ENCODE measurements at places on chromosomes 4 and X.

GRCh38 chr4:16707874-16708273 is 190.6 kb downstream of the LDB2 start:
- DNase-seq = no peak

GRCh38 chr4:113657586-113658233 is 103.8 kb downstream of the CAMK2D start:
- DNase-seq = no peak

- DNase-seq = no peak
These were observed 20.2 kb upstream of the RASGEF1B start for GRCh38 chr4:81491943-81492342.

DNA sequence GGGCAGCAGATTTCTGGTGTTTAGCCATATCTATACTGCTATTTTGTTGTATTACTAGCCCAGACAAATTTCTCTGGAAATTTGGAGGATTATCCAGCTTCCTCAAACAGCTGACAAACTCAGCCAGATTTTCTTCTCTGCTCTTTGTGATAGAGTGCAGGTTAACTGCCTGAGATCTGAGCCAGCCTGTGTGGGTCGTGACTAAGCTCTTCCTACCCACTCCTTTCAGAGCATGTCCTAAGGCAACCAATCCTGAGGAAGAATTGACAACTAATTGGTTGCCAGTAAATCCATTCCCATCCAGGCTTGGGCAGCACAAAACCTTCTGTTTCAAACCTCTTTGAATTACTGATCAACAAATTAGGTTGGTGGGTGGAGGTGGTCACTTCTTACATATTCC is 2.5 kb upstream of the GABRA2 start:
- no peak for DNase-seq

DNA sequence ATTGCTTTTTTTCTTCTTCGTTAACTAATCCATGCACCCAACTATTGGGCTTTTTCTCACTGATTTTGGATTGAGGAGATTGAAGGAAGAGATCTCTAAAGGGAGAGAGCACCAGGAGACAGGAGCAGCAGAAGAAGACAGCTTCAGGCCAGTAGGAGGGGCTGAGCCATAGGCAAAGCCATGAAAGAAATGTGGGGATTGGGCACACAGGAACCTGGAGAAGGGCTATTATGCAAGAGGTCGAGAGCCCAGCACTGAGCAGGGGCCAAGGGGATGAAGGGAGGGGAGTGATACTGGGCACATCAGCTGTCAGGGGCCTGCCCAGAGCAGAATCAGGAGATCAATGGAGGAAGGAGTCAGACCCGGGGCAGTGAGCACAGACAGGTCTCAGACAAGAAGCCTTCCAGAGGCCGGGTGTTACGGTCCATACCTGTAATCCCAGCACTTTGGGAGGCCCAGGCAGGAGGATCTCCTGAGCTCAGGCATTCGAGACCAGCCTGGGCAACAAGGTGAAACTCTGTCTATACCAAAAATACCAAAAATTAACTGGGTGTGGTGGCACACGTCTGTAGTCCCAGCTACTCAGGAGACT is 140.9 kb downstream of the BCOR start:
- no peak for DNase-seq

- no peak for DNase-seq
These were observed 2.7 kb downstream of the GEMIN8 start for GRCh38 chrX:14027036-14027435.

DNA sequence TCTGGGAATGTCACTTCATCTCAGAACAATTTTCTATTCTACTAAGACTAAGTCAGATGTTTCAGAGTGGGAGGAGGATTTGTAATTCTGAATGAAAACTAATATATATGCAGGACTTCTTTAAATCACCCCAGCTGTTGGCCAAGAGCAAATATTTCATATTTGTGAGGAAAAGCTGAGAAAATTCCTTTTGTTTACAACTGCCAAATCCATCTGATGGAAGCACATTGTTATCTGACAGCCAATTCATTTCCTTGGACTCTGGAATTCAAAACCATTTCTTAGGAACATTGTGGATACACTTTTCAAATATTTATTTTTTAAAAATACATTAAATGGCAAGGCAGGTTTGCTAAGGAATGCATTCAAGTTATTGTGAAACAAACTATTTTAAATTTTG is 8.0 kb downstream of the SLIT2 start:
- DNase-seq = no peak

GRCh38 chrX:21870494-21870893 is 14.7 kb downstream of the YY2 start:
- DNase-seq = no peak

DNA sequence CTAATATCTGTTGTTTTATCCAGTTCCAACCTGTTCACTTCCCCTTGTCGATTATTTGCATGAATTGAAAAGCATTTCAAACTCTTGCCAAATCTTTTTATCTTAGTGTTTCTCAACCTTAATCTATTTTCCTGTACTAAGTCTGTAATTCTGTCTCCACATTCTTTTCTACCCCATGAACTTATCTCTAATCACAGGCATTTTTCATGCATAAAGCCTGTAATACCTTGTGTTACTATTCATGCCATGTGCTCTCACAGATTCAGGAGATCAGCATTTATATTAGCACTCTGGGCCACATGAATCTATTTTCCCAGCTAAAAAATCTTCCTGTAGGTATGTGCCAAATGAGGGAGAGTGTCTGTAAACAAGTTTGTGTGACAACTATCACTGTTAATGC is 1360.9 kb downstream of the STIM2 start:
- no peak for DNase-seq

GRCh38 chrX:54449929-54450328 is 9.7 kb downstream of the TSR2 start:
- DNase-seq = no peak

DNA sequence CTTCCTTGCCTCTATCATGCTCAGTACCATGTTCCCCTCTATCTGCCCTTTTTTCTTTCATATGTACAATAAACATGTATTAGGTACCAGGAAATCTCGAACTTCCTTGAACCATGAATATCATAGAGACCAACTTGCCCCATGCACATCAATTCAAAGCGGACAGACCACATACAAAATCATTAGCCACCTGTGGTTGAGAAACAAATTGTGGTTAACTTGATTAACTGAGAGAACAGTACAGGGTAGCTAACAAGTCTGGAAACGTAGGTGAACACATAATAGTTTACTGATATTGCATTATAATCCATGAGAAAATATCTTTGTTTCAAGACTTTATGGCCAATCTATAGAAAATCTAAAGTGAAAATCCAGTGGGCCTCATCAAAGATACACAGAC is 8.2 kb downstream of the CASP3 start:
- DNase-seq = no peak

DNA sequence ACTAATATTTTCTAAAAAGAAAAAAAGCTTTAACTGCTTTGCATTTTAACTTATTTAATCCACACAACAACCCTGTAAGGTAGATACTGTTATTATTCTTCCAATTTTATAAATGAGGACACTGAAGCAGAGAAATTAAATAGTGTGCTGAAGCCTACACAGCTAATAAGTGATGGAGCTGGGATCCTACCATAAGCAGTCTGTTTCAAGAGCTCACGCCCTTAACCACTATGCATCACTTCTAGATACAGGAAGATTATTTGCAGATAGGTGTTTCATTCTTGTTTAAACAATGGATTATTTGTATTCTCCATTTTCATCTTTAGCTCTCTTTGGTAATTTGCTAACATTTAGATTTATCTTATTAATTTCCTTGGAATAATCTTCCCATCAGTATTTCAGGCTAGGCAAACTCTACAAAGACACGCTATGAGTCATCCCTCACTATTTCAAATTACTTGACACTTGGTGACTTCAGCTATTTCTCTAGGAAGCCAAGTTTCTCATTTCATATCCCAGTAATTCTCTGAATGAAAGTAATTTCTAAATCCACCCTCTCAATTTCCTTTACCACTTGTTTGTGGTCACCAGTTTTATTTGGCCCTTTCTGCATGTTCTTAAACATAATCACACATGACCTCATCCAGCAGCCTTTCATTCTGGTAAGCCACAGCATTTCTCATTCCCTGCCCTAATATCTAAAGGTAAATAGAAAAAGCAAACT is 67.3 kb downstream of the ASB9 start:
- no peak for DNase-seq

DNA sequence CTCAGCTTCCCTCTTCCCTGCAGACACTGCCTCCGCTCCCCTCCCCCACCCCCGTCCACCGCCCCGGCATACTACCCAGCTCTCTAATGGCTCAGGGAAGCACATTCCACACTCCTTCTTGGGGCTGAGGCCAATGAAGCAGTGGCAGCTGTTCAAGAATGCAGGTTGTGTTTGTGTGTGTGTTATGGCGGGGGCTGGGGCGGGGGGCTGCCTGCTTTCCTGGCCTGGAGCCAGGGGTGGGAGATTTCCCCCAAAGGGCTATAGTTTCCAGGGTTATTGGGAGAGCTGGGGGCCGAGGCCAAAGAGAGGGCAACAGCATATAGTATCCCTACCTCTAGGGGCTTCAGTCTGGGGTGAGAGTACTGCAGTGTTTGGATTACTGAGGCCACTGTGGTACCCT is 149.4 kb downstream of the EFNB1 start:
- no peak for DNase-seq

DNA sequence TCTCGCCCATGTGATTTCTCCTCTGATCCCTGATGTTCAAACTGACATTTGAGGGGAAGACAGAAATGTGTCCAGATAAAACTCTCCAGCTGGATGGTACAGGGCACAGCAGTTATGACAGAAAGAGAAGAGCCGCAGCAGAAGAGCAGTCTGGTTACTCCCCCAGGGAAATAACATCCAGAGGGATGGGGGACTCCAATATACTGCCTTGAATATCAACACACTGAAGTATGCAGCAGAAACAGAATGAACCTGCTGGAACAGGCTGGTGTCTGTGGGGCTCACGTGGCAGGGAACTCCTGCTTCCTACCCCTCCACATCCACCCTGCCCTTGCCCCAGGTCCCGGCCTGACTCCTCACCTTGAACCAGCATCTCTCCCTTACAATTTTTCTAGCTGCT is 93.5 kb downstream of the MGST2 start:
- no peak for DNase-seq

DNA sequence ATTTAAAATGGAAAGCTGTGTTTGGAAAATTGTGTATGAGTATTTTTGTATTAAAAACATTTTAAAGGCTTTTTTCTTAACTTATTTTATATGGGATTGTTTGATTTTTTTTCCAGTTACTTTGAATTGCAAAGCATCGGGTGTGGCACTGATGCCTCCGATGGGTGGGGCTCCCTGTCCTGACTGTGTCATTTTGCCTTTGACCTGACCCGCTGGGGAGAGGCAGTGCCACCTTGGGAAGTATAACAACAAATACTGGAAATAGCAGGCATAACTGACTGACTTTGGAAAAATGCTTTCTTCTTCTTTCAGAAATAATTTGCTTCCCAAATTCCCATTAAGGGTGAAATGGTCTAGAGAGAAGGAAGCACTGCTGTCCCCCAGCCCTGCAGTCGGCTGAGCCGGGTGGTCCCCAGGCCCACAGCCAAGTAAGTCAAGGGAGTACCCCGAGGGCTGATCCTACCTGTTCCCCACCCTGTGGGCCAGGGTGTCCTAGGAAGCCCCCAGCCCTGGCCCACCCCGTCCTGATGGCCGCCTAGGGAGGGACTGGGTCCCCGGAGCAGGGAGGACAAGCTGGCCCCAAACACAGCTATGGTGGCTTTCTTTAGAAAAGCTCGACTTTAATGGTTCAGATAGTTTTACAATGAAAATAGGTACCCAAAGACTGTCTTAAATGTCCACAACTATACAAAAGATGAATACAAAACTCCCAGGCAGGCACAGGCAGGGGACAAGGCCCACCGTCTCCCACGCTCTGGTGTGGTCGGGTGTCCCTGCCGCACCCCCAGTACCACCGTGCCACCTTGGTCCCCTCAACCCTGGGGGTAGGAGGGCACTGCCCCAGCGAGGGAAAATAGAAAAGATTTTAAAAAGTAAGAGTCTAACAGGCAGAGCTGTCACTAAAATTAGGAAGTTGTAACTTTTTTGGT is 26.4 kb downstream of the NELFA start:
- no peak for DNase-seq

DNA sequence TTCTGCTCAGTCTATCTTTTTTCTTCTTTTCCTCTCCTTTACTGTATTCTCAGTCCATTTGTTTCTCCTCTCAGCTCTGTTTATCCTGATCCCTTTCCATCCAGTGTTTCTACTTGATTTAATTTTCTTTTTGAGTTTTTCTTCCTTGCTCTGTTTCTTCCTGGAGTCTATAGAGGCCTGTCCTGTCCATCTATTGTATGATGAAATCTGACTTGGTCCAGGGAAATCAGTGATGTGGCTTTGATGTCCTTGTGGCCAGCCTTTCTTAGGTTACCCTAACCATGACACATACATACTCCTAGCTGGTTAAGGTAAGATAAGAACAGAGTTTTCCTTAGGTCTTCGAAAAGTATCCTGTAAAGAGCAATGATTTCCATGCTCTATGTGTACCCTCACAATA is 89.3 kb upstream of the LNX1 start:
- no peak for DNase-seq

- DNase-seq = no peak
These were observed 33.0 kb downstream of the SGMS2 start for GRCh38 chr4:107857741-107858140.

GRCh38 chr4:112908511-112908910 is 140.9 kb upstream of the ANK2 start:
- DNase-seq = no peak

DNA sequence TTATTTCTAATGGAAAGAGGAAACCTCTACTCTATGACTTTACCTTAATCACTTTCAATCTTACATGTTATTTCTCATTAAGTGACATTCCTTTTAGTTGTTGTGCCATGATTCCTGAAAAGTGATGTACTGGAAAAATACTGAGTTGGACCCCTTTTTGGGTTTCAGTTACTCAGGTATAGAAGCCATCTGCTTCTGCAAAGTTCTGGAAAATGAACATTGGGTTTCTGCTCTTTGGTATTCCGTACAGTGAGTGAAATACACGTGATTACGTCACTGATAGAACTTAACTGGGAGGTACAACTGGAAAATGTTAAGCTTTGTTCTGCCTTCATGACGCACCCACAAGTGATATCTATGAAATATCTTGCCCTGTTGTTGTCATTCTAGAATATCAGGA is 114.7 kb downstream of the MID1 start:
- no peak for DNase-seq

GRCh38 chr4:99945718-99946355 is 581 bp downstream of the DNAJB14 start:
- peak; percentile 25 for DNase-seq

DNA sequence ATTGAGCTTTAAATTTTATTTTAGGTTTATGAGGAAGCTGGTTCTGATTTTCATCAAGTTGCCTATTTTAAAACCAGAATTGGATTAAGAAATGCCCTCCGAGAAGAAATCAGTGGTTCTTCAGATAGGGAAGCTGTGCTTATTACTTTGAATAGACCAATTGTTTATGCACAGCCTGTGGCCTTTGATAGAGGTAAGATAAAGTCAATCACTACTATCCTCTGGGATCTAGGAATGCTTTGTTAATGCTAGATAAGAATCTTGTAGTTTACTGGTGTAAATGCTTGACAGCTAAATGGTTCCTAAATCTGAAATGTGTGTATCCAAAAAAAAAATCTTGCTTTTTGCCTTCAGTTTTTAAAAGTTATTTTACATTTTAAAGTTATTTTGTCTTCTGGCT is 73.0 kb upstream of the ADAD1 start:
- DNase-seq = no peak

All from PC-9 (cell line).